ENCODE measurements at places on chromosomes 13 and 19.

DNA sequence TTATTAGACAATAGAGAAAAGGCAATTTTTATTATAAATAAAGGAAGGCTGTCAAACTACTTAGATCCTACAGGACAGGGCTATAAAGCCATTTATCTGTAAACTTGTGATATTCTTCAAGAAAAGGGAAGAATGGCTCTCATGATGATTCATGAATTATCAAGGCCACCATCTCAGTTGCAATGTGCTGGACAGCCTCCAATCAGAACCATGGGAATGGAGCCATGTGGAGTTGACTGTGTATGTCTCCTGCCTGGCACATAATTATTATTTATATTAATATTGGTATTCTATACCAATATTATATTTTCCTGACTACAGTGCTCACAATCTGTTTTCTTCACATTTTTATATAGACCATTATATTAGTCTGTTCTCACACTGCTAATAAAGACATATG is 560.5 kb upstream of the MIR17HG start:
- no peak for DNase-seq

DNA sequence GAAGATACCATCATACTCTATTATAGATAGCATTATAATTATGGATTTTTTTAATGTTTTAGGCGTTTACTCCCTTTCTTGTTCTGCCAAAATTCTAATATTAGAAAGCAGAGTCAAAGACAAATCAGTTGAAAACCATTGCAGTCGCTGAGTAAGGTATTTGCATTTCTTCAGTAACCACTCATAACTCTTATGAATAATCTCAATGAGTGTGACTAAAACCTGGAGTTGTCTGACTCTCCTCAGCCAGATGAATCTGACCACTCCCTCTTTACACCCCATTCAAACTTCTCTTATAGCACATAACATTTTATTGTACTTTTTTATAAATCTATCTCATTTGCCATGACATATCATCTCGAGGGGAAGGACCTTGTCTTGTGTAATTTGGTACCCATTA is 1006.5 kb downstream of the DIAPH3 start:
- DNase-seq, result no peak

DNA sequence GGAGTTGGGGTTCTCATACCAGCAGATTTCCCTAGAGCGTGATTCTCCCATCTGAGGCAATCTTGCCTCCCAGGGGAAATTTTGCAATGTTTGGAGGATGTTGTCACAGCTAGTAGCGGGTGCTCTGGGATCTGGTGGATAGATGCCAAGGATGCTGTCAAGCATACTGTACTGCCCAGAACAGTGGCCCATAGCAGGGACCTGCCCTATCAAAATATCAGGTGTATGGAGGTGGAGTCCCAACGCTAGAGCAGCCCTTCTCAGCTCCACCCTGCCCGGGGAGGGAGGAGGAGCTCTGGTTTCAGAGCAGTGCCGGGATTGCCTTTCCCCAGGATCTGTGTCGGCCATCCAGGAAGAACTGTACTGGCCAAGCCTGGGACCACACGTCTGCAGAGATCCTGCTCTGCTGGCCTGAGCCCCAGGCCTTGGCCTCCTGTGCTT is 10.9 kb upstream of the QTRT1 start:
- DNase-seq, result no peak

DNA sequence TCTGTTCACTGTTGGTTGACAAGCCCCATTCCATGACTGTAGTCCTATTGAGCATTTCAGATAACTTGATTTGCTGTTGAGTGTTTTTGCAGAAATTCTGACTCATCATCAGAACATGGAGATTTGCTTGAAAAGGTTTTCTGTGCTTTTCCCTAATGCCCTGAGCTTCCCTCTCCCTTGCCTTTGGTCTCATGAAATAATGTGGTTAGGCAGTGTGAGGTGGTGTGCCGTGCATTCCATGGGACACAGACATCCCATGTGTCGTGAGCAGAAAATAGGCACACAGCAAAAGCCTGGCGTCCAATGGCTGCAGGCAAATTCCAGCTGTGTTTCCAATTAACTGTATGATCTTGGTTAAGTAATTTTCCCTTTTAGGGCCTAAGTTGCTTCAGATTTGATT is 197.4 kb downstream of the DLEU7 start:
- no peak for DNase-seq

DNA sequence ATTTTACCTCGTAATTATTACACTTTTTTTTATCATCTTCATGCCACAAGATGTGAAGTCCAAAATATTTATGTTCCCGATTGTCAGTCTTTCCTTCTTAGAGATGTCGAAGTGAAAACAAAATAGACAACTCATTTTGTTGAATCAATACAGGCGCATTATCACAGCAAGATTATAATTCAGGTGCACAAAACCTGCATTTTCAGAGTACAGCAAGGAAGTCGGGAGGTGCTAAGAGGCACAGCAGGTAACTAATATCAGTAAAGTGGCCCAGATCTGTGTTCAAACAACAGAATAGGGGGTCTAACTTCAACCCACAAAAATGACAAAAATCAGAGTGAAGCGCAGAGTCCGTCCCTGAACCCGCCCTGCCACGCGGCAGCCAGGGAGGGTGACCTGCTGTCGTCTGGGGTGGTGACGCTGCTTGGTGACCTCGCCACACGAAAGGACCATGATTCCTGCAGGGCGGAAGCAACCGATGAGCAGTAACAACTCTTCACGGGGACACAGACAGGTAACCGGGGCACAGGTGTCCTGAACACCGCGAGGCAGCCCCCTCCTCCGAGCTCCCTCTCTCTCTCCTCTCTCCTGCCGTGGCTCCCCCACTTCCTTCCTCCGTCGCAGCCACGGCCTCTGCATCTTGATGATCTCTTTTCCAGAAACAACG is 50.9 kb upstream of the SPACA7 start:
- DNase-seq, result no peak

DNA sequence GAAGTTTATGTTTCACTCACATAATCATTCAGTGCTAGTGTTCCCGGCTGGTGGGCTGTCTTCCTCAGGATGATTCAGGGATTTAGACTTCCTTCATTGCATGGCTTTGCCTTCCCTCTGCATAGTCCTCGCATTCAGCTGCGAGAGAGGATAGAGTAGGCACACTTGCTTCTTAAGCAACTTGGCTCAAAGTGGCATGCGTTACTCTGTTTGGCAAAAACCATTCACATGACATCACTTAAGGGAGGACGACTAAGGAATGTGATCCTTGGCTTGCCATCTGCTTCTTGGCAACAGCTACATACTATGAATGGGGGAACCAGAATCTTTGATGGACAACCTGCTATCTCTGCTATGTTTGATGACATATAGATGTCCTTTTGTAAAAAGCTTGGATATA is 359.3 kb downstream of the TDRD3 start:
- no peak for DNase-seq

GRCh38 chr19:12769689-12770088 is 5.7 kb downstream of the HOOK2 start:
- DNase-seq, result no peak
